ENCODE measurements at places on chromosomes 1 and 21.

GRCh38 chr21:45855248-45855811, 126.2 kb upstream of the COL6A1 start:
- DNase-seq: no peak

GRCh38 chr1:43760745-43761317, 53.5 kb downstream of the ST3GAL3 start:
- no peak for DNase-seq

DNA sequence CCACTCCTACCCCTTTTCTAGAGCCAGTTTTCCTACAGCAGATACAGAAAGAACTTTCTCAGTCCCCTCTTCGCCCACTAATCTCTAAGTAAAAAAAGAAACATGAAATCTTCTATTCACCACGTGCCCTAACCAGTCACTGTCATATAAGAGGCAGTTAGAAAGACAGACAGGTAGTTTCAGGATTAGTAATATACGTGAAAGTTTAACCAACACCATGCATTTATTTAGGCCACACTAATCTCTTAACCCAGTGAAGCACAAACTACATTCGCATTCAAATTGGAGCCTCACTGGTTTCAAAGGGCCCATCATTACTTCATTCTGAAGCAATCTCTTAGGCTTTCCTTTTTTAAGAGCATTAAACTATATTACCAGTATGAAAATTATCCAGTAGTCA, 10.1 kb downstream of the GPATCH2 start:
- DNase-seq: no peak

GRCh38 chr1:230507666-230508402, 81.7 kb upstream of the PGBD5 start:
- no peak for DNase-seq

- no peak for DNase-seq
These were observed 365.8 kb upstream of the DPYD start for GRCh38 chr1:98286656-98287055.

GRCh38 chr1:42168391-42168670, 3.8 kb upstream of the GUCA2A start:
- no peak for DNase-seq

DNA sequence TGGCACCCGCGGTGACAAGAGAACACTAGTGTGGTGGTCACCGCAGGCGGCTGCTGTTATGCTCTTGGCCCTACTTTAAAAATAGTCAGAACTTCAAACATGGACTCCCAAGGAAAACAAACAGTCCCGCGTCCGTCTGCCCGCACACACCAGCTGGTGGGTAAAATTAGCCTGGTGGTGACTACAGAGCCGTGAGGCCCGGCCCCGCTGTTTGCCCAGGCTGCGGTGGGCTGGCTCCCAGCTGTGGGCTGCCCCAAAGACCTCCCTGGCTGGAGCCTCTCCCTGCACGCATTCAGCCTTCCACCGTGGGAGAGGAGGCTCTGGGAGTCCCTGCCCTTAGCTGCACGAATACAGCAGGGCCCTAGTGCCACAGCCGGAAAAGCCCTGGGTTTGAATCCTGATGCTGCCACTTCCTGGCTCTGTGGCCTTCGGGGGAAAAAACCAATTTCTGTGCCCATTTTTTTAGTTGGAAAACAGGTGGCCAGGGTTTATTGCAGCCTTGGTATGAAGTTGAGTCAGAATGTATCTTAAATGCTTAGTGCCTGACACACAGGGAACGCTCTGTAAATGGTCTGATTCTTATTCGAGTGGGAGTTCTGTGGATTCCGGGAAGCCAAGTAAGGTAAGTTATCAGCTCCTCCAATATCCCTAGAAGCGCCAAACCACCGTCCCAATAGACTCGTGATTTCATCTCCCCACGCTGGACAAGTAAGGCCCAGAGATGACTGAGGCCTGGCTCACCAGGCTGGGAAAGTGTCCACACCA, 58.2 kb downstream of the ALPL start:
- no peak for DNase-seq

DNA sequence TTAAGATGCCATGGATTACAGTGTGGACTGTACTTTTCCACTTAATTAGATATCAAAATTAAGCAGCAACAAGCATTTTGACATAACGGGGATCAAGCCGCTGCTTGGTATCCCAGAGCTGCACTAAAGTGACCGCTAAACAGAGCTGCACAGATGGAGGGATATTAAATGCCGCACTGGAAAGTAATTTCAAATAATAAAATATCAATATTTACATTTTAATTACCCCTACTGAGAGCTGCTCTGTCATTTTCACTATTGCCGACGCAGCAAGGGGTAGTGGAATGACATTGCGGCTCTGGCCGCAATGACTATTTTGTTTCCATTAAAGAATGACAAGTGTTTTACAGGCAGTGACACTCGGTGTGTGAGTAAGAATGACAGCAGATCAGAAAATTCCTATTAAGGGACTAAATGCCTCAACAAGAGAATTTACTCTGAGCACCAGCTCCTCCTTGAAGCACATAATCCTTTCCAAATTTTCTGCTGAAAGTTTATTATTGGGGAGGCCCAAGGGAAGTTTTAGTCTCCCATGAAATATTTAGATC, 109.1 kb upstream of the USH2A start:
- DNase-seq: no peak

DNA sequence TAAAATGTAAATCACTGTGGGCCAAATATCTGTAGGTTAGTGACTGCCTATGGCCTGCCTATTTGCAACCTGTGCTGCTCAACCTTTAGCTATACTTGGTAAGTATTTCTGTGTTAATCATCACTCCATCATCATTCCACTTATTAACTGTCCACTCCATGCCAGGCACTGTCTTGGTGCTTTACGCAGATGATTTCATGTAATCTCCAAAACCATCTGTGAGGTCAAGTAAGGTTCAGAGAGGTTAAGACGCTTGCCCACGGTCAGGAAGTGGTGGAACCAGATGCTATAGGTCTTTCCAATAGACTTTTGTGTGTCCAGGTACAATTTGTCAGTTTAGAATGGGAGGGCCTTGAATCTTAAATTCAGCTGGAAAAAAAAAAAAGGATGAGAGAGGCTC, 10.8 kb upstream of the PHACTR4 start:
- DNase-seq: no peak

- no peak for DNase-seq
These were observed 629.5 kb downstream of the LMO4 start for GRCh38 chr1:87958201-87958600.

- DNase-seq: no peak
These were observed 10.9 kb upstream of the SAMD11 start for GRCh38 chr1:912740-913301.

GRCh38 chr1:9654051-9654833, 2.7 kb downstream of the PIK3CD start:
- no peak for DNase-seq

- no peak for DNase-seq
These were observed 13.0 kb upstream of the BATF3 start for GRCh38 chr1:212712451-212713303.

DNA sequence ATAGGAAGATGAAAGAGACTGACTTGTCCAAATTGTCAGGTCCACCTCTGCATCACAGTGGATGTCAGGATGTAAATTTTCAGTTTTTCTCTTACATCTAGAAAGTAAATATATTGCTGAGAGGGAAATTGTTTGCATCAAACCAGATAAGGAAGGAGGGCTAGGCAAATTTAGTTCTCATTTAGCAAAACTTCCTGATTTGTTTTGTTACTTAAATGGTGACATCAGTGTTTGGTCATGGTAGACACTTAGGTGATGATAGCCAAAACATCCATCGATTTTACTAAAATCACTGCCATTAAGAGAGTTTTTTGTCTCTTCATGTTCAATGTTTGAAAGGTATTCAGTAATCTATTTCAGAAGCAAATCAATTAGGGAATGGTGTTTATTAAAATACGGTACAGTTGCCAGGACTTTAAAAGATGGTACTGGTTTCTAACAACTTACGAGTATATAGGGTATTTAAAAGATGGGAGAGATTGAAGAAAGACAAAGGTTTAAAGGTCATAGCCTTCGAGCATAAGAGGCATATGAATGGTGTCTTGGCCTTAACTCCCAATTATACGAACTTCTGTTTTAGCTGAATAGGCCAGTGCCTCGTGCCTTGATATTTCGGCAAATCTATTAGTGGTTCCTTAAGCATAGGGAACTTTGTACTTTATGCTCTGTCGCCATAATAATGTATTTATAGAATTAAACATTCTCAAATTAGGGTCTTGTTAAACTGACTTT, 3.0 kb downstream of the IER5 start:
- no peak for DNase-seq
